ENCODE measurements at places on chromosomes 13 and 19.

DNA sequence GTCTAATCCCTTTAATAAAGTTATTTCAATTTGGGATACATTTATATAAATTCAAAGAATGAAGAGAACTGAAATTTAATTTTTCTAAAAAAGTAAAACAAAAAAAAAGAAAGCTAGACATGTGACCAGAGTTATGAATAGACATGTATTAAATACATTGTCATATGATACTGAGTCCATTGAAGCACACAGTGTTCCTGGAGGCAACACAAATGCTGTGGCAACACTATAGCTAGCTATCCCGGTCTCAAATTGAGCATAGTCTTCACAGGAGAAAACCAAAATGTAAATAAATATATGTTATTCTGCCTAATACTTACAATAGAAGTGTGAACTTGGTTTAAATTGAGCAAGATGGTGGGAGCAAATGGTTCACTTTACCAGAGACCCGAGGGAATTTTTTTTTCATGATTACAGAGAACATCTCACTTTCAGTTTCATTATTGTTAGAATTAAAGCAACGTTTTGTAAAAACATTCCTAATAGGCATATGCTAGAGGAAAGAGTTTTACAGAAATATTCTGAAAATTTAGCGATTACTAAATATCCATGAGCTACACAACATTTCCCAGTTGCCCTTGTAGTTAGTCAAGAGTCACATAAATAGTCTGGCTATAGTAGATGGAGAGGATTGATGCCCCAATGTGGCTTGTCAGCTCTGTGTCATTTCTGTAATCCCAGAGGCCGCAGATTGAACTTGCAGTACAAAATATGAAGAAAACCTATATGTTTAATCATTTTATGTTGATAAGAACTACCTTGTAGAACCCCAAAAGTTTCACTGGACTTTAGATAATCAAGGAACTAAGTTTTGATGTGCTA, 775.7 kb upstream of the SPRY2 start:
- no peak for ATAC-seq

DNA sequence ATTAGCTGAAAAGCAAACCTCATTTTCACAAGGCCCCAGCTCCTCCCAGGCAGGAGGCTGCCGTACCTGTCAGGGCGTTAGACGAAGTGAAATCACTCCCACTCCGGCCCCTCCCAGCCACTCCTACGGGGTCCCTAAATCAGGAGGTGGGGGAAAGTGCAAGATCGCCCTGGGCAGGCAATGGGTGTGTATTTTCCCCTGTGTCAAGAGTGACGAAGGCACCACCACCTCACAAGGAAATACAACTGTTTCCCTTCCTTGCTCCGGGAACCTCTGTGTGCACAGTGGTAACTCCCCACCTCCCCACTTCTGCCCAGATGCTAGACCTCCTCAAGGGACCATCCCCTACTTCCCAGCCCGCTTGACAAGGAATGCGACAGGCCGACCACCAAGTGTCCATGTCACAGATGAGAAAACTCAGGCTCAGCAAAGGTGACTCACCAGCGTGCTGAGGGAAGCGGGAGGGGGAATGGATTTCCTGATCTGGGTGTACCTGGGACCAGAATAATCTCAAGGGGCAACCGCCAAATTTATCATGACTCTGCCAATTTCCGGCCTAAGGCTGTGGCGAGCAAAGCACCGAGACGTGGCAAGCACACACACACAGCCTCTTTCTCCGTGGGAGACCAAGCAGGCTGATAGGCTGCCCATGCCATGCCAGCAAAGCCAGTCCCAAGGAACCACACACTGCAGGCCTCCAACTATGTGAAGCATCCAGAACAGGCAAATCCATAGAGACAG, 7.3 kb downstream of the PPP6R1 start:
- no peak for ATAC-seq

- ATAC-seq, result no peak
These were observed 62.0 kb upstream of the KLF2 start for GRCh38 chr19:16262618-16263017.

DNA sequence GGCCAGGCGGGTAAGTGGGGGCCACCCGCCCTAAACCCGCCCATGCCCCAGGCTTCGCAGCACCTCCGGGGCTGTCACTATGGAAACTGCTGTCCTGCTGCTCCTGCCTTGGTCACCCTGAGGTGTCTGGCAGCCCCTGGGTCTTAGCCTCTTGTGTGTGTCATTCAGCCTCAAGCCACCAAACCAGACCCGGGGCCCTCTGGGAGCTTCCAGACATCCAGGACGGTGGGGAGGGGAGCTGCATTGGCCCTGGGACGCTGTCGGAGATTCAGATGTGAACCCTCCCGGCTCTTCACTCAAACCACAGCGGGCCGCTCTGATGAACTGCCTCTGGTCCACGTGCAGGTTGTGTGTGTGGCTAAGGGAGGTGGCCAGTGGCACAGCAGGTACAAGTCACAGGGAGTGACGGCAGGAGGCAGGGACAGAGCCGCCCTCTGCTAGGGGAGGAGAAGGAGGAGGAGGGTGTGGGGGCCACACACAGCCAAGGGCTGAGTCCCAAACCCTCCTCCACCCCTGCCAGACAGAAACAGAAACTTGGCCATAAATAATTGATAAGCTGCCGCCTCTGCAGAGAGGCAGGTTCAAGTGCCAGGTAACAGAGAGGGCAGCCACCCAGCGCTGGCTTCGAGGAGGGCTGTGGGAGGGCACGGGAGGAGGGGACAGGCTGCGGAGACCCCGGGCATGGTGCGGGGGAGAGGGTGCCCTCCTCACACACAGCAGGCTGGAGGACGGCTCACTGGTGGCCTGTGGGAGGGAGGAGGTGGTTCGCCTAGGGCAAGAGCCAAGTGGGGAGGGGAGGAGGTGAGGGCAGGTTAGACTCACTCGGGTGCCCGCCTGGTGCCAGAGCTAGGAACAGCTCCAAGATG, 8.0 kb downstream of the NANOS3 start:
- ATAC-seq, result no peak

DNA sequence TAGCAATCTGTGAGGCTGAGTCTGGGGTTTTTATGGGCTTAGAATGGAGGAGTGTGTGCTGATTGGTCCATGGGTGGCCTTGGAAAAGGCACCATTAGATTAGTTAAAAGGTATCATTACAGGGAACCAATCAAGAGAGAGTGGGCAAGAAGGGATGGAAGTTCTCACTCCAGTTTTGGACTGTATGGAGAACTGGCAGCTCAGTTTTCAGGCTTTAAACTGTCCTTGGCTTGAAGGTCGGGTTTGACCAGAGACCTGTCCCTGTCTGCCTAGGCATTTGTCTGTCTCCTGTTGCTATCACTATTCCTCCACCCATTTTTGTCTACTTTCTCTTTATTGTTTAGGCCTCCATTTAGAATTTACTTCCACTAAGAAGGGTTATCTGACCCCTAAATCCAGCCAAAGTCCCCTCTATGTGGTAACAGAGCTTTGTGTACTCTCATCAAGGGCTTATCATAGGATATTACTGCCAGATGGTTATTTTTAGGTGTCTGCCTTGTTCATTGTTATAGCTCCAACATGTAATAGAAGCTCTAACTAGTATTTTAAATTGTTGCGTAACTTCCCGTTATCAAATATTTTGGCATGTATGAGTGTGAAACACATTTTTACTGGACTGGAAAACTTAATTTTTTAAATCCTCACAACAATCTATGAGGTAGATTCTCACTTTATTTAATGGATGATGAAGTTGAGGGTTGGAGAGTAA, 133.3 kb upstream of the SLC10A2 start:
- ATAC-seq, result no peak

DNA sequence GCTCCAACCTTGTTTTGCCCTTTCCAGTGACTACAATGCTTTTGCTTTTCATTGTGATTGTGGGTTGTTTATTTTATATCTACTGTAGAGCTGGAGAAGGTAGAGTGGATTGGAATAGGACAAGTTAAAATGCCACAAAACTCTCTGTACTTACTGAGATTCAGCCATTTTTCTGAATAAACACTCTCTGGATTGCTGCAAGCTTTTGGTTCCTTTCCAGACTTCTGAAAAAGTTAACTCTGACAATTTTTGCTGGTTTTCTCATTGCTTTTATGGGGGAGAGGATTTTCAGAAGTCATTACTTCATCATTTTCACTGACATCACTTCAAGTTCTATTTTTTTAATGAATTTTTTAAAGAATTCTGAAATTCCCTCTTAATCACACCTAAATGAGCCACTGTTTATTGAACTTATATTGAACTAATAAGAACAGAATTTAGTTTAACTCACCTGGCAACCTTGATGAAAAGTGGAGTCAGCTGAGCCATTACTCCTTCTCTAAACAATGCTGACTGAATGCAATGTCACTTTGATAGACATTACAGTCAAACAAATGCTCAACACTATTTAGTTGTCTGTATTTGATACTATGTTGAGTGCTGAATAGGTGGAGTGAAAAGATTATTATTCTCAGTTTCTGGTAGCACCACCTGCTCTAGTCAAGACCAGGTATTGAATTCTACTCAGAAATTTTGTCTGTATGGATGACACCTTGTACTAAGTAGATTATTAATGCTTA, 303.5 kb downstream of the DLEU7 start:
- no peak for ATAC-seq

GRCh38 chr13:43316281-43316680, 292.9 kb downstream of the DNAJC15 start:
- ATAC-seq, result no peak

DNA sequence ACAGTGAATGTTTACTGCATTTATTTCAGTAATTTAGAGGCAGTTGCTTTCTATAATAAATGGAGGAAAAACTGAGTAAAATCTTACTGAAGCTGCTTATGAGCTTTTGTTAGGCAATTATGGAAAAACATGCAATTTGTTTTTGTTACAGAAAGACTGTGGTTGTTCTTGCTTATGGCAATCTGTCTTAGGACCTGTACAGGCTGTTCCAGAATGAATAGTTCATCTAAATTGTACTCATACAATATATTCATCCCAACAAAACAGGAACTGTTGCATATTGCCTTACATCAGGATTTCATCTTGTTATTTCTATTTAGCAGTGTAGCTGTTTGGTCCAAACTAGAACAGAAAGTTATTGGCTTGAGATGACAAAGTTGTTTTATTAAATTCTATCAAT, 199.2 kb downstream of the NALCN start:
- ATAC-seq, result no peak

All from motor neuron (in vitro differentiated cells).